ENCODE measurements at places on chromosomes 2 and 18. TPM values are rescaled to one million over a fixed set of nuclear protein-coding genes. Genes with fewer than 3 reads are reported as not detected.

- H3K4me1 ChIP-seq: peaks cover 18% of the 10 kb centered on the region
- DNase-seq: no peak
- H3K36me3 ChIP-seq: no peaks in the 10 kb centered on the region
These were observed 4.3 kb downstream of the LRP2 start for GRCh38 chr2:169358016-169358415.

DNA sequence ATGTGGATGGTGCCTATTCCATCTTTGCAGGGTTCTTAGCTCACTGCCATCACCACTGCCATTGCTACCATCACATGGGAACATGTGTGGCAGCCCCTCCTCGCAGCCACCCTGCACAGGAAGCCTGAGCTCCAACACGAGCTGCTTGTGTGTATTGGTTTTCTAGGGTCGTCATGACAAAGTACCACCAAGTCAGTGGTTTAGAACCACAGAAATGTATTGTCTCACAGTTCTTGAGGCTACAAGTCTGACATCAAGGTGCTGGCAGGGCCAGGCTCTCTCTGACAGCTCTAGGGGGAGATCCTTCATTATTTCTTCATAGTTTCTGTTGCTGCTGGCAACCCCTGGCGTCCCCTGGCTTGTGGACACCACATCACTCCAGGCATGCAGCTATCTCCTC lies 10.3 kb upstream of the IL1R2 start:
- no peak overlapping the region for H3K27ac ChIP-seq
- no peaks in the 10 kb centered on the region for H3K36me3 ChIP-seq
- H3K27me3 ChIP-seq: no peaks in the 10 kb centered on the region
- peaks cover 24% of the 10 kb centered on the region for H3K4me1 ChIP-seq
- H3K4me3 ChIP-seq: no peak overlapping the region

DNA sequence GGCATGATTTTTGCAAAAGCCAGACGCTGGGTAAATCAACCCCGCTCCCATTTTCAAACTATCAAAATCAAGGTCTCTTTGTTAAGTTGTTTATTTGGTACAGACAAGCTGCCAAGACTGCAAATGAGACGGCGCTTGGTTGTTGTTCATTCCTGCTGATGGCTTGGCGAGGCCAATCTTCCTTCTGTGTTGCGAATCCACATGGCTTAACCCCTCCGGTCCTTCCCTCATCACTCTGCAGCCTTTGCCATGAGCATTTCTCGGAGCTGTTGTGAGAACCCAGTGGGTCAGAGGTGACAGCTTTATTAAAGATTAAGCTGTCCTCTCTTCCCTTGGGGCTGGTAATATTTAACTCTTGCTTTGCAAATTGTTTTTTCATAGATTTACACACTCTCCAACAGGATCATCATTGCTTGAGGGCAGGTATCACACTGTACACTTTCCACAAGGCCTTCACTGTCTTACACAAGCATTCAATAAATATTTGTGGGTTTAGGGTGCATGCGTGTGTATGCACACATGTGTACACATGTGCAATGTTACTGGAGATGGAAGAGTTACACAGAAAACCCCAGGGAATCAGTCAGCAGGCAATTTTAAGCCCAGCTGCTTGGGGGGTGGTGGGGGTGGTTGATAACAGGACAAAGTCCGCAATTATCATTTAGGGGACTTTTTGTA lies 27.8 kb upstream of the KCNF1 start:
- H3K27ac ChIP-seq: no peak overlapping the region
- no peaks in the 10 kb centered on the region for H3K36me3 ChIP-seq
- no peak for DNase-seq
- peaks cover 13% of the 10 kb centered on the region for H3K27me3 ChIP-seq

DNA sequence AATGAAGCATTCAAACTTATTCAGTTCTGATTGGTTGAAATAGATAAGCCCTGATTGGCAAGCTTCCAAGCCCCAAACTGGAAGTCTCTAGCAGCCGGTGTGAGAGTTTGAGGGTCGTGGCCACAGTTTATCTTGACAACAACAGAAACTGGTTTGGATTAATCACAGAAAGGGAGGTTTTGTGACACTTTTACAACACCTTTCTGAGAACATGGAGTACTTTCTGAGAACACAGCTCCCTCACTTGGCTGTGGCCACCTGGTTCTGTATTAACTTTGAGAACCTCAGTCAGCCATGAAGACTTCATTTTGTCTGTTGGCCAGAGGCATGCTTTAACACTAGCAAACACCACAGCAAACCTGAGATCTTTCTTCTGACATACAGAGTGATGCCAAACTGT lies 280.7 kb upstream of the VWC2L start:
- no peak for DNase-seq
- no peaks in the 10 kb centered on the region for H3K36me3 ChIP-seq
- H3K27me3 ChIP-seq: no peaks in the 10 kb centered on the region
- peaks cover 28% of the 10 kb centered on the region for H3K4me1 ChIP-seq
- no peak overlapping the region for H3K4me3 ChIP-seq
- no peak overlapping the region for H3K27ac ChIP-seq

- no peaks in the 10 kb centered on the region for H3K36me3 ChIP-seq
- peak; percentile 51 for DNase-seq
- peaks cover 26% of the 10 kb centered on the region for H3K27me3 ChIP-seq
- H3K4me3 ChIP-seq: no peak overlapping the region
These were observed 33.1 kb upstream of the TTC39C start for GRCh38 chr18:23981369-23981980.

DNA sequence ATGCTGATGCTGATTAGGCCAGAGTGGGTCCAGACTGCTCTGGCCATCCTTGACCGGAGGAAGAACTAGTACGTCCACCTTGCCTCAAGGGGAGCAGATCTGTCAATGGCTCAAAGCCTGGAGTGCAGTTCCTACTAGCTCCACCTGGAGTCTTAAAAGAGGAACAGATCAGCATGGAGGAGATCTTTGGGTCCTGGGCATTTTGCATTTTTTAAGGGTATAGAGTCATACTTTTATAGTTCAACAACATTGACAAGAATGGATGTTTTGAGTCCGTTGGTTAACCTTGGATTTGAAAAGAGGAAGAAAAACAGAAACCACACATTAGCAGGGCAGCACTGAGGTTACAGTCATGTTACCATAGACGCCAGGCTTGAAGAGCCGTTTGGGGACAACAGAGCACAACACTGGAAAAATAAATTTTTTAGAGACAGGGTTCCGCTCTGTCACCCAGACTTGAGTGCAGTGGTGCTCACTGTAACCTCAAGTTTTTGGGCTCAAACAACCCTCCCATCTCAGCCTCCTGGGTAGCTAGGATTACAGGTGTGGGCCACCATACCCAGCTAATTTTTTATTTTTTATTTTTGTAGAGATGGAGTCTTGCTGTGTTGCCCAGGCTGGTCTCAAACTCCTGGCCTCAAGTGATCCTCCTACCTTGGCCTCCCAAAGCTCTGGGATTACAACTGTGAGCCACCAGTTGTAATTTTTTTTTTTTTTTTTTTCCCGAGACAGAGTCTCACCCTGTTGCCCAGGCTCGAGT lies 78.5 kb downstream of the PRKCE start:
- no peak for DNase-seq
- H3K27me3 ChIP-seq: no peaks in the 10 kb centered on the region
- no peak overlapping the region for H3K4me3 ChIP-seq
- no peaks in the 10 kb centered on the region for H3K36me3 ChIP-seq
- no peaks in the 10 kb centered on the region for H3K4me1 ChIP-seq
- H3K27ac ChIP-seq: no peak overlapping the region

DNA sequence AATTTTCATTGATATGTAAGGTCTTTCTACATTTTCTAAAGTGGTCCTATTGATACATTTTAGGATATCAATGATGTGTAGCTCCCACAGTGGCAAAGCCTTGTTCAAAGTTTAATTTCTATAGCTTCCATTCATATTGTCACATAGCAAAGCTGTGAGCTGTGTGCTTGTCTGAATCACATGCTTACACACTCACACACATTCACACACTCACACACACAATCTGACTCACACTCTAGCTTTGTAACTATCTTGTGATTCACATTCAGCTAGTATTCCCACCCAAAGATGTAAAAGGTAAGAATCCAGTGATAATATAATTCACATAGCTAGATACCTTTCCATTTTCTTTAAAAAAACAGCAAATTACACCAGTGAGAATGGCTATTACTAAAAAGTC lies 58.7 kb downstream of the MAPRE2 start:
- peaks cover 13% of the 10 kb centered on the region for H3K36me3 ChIP-seq
- no peak overlapping the region for H3K4me3 ChIP-seq
- H3K4me1 ChIP-seq: peaks cover 9% of the 10 kb centered on the region
- H3K27me3 ChIP-seq: no peaks in the 10 kb centered on the region

GRCh38 chr2:149148194-149149006 lies 109.9 kb downstream of the LYPD6B start:
- no peak overlapping the region for H3K4me3 ChIP-seq
- no peak overlapping the region for H3K27ac ChIP-seq
- H3K4me1 ChIP-seq: no peaks in the 10 kb centered on the region
- no peaks in the 10 kb centered on the region for H3K36me3 ChIP-seq
- no peaks in the 10 kb centered on the region for H3K27me3 ChIP-seq

- H3K27me3 ChIP-seq: peaks cover 65% of the 10 kb centered on the region
- H3K4me3 ChIP-seq: no peak overlapping the region
- peaks cover 4% of the 10 kb centered on the region for H3K4me1 ChIP-seq
- no peak overlapping the region for H3K27ac ChIP-seq
- peaks cover under 1% of the 10 kb centered on the region for H3K36me3 ChIP-seq
These were observed 65.1 kb downstream of the EDAR start for GRCh38 chr2:108923736-108924579.

DNA sequence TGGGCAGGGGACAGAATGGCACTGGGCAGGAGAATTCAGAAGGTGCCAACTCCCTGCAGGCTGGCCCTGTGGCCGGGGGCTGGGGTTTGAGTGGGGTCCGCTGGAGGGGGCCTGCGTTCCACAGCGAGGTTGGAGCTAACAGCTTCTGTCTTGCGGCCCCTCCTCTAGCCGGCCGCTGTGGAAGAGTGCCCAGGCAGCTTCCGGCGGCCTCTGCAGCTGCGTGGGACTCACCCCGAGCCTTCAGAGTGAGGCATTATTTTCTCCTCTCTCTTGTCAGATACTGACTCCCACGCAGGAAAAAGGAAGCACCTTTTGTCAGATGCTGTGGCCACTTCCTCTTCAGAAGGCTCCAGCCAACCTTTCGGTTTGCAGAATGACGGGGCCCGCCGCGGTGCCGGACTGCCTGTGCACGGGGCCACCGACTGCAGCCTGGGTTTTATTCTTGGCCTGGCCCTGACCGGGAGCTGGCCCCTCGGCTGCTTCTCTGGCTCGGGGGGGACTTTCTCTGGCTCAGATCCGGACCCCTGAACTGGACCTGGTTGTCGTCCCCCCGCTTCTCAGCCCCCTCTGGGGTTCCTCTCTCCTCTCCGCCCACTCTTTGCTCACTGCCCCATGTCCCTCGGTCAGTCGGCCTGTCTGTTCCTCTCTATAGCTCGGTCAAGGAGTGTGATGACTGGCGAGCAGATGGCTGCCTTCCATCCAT lies 40.1 kb downstream of the ARHGAP25 start:
- H3K36me3 ChIP-seq: no peaks in the 10 kb centered on the region
- peaks cover 2% of the 10 kb centered on the region for H3K27me3 ChIP-seq
- H3K4me3 ChIP-seq: no peak overlapping the region
- peaks cover 5% of the 10 kb centered on the region for H3K4me1 ChIP-seq
- H3K27ac ChIP-seq: no peak overlapping the region

DNA sequence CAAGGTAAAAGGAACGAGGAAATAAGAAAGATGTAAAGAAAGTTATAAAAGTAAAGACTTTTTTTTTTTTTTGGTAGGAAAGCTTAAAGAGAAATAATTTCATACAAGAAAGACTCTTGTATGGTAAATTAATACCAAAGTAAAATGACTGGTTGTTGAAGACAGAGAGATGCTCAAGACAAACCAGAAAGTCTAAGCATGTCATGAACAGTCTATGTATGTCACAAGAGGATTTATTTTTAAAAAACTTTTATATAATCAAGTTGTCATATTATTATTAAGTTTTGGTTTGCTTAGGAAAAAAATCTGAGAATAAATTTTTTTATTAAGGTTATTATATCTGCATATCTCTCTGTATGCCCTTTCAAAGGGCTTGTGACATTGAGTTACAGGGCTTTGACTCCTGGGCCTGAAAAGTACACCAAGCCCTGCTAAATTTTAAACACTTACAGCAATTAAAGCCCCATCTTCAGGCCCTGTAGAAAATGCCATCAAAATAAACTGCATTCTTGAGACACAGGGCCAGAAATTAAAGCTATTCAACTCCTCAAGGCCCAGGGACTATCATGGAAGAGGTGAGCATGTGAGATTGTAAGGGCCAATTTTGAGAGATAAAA lies 10.9 kb upstream of the SGPP2 start:
- H3K27me3 ChIP-seq: no peaks in the 10 kb centered on the region
- no peaks in the 10 kb centered on the region for H3K4me1 ChIP-seq
- DNase-seq: no peak
- H3K36me3 ChIP-seq: no peaks in the 10 kb centered on the region

The CRYBA2 gene
- not detected for total RNA-seq

- no peak overlapping the region for H3K27ac ChIP-seq
- peaks cover 34% of the 10 kb centered on the region for H3K4me1 ChIP-seq
- H3K36me3 ChIP-seq: no peaks in the 10 kb centered on the region
- DNase-seq: no peak
- H3K4me3 ChIP-seq: no peak overlapping the region
These were observed 11.1 kb downstream of the SCN9A start for GRCh38 chr2:166364476-166365161.

The SGPP2 gene
- not detected for total RNA-seq

All from osteocyte (in vitro differentiated cells).